Femur (tissue), 1 donor: ENCODE measurements at places on chromosomes 3 and 15.

DNA sequence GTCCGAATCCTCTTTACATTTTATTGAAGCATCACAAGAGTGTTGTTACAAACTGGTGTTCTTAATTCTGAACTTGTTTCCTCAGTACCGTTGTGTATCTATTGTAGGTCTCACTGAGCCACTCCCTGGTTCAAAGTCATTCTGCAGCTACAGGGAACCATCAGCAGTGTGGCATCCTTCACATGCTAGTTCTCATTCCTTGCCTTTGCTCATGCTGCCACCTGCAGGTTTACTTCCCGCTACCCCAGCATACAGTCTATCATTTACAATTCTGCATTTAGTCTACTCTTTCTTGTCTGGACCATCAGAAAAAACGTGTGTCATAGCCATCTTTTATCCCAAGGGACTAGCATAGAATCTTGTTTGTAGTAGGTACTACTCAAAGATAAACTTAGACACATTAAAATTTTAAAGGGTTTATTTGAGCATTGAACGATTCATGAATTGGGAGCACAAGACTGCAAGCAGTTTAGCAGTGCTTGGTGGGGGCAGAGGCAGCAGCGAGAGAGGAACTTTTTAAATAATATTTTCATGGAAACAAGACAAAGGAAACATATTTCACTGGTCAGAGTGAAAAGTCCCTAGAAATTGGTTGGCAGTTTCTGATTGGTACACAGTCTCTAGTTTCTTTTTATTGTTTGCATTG lies 402.1 kb downstream of the CADM2 start:
- DNase-seq: peak; percentile 58

- no peak for DNase-seq
These were observed 166.7 kb upstream of the BCL6 start for GRCh38 chr3:187912007-187912406.

- DNase-seq: no peak
These were observed 199.6 kb downstream of the SLC9A9 start for GRCh38 chr3:143648708-143649107.

DNA sequence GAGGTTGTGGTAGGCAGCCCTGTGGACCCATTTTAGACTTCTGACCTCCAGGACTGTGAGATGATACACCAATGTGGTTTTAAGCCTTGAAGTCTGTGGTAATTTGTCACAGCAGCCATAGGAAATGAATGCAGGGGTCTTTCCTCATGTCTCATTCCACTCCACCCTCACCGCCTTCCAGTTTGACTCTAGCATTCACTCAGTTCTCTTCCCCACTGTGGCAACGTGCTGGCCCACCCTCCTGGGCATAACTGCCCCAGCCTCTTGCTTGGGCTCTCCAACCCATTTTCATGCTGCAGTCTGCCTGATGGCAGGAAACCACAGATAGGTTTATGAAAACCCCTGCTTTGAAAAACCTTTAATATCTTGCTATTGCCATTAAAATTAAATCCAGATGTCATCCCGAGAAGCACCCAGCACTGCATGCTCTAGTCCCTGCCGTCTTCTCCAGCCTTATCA lies 7.3 kb upstream of the TRNT1 start:
- DNase-seq: no peak

- no peak for DNase-seq
These were observed 261.8 kb upstream of the GOLGA6L4 start for GRCh38 chr15:83973816-83974215.

DNA sequence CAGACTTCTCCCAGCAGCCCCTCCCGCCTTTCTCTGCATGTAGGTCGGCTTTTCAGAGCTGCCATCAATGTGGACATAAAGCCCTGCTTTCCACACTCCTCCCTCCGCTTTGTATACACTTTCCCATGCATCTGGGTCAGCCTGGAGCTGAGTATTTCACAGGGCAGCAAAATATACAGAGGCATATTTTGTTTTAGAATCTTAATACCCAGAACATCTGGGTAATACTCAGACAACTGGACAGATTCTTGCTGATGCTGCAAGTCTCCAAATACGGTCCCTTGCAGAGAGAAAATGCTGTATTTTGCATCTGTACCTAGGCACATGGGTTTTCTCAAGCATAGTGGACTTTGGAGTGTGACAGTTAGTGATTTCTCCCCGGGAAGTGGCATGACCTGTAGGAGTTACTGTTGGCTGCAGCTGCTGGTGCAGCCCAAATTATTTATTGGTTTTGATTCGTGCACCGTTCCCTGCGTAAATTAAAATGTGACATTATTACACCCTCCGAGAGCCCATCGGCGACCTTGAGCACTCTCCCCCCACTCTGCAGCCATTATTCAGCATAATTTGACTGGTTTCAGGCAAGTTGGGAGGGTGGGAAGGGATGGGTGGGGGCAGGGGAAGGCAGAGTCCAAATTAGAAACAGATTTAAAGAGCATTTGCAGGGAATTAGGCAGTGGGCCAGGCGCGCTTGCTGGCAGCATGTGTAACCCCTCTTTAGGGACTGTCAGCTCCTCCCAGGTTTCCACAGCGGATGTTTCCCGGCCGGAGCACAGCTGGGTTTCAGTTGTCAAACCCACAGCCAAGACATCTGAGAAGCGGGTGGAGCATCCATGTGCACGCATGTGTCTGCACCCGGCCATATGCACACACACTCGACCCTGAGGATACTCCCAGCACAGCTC lies 100.8 kb downstream of the CPN2 start:
- DNase-seq: peak; percentile 96

DNA sequence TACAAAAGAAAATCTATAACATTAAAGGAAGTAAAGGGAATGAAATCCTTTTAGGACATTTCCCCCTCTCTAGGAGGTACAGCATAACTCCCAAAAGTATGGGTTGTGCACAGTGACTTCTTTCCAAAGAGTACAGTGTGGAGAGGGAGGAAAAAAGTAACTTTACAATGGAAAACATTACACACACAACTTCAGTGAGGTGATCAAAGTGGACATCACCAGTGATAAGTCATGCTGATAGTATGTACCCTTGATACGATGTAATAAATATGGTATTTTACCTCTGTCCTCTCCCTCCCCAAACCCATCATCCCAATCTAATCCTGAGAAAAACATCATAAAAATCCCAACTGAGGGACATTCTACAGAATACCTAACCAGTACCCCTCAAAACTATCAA lies 10.8 kb downstream of the PLD1 start:
- DNase-seq: no peak

DNA sequence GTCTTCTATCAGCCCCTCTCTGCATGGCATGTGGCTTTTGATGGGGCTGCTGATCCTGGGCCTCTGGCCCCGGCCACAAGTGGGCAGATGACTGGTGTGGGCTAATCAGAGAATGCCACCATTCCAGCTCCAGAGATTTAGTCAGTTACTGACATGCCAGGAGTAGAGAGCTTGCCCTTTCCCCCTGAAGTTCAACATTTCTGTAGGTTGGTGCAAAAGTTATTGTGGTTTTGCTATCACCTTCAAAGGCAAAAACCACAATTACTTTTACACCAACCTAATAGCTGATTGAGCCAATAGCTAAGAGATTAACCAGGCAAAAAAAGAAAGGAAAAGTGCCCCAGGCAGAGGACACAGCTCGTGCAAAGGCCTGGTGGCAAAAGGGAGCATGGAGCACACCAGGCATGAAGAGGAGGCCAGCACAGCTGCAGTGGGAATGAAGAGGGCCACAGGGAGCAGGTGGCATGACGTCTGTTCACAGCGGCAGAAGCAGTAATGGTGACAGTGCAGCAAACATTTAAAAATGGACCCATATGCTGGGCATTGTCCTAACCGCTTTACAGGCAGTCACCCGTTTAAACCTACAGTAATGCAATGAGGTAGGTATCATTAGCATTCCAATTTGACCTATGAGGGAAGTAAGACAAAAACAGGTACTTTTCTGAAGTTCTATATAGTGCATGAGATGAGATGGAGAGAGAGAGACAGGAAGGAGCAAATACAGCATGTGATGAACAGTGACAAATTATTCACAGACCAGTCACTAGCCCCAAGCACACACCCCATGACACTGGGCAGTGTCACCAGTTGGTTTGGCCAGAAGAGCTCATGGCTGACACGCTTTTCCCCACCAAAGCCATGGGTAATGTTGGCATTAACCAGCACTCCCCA lies 373.0 kb upstream of the PROK2 start:
- DNase-seq: no peak
